Aorta (tissue), 5 donors: ENCODE measurements at places on chromosomes 6 and 20. TPM values are rescaled to one million over a fixed set of nuclear protein-coding genes. Genes with fewer than 3 reads are reported as not detected.

- no peak for DNase-seq
Measured at GRCh38 chr6:148652205-148652604, 94.6 kb upstream of the UST start.

GRCh38 chr20:12061466-12061865 lies 143.8 kb downstream of the BTBD3 start:
- DNase-seq = no peak

DNA sequence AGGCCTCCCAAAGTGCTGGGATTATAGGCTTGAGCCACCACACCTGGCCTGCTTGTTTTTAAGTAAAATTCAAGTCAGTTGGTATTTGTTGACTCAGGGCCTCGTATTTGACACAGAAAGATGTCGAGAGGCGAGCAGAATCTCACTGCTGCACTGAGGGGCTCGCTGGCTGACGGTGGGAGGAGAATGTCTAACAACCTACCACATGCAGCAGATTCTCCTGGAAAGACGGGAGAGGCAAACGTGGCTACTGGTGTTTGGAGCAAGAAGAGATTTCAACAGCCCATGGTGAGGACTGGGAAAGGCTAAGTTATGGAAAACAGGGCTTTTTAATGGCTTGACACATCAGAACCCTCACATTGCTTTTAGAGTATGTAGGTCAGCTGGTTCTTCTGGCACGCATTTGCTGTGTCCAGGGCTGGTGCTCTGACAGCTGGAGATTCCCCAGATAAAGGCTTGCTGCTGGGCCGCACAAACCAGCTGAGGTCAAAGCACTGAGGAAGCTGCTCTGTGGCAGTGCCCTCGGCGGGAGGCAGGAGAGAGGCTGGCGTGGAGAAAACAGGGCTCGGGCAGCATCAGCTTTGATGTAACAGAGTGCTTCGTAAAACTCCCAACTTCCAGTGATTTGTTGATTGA lies 84.2 kb upstream of the FRMD1 start:
- no peak for DNase-seq

DNA sequence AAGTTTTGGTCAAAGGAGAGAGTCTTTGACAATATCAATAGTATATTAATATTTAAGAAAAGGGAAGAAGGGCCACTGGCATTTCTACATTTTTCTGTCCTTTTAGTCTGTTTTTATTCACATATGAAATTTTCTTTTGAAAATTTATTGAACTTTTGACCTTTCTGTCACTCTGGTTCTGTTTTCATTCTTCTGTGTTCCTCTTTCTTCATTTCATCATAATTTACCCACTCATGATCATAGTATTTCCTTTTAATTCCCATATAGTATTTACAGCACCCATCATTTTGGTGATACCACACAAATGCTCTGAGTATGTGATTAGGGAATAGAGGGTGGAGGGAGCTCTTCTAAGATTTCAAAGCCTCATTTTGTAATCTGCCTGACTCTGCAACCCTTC lies 142.8 kb downstream of the GJA1 start:
- no peak for DNase-seq

DNA sequence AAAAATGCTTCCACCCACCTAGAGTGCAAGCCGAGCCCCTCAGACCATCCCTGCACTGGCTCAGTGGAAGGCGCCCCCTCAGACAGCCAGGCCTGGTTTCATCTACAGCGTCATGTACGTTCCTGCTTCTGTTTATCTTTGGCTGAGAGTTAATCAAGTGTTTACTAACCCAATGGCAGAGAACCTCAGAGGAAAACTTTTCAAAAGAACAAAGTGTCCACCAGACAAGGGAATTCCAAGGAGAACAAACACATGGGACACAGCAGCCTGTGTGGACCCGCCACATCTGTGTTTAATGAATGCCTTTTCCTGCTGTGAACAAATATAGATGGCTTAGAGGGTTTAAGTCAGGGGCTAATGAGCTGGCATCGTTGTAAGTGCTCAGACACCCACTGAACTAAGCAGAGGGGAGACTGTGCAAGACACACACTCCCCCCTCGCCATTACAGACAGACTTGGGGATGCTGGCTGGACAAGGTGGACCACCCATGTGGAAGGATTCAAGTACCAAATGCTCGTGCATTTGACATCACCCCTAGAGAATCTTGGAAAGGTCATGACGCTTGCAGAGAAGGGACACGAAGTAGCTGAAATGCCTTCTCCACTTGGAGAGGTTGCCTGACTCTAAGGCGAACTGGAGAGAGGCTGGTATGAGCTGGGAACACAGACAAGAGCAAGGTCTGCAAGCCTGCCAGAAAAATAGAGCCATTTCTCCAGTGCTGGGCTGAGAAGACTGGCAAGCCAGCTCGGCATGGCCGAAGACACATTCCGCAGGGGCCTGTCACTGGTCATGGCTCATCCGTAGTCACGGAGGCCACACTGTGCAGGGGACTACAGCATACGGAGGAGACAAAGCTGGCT lies 53.5 kb upstream of the NXT1 start:
- DNase-seq = no peak

DNA sequence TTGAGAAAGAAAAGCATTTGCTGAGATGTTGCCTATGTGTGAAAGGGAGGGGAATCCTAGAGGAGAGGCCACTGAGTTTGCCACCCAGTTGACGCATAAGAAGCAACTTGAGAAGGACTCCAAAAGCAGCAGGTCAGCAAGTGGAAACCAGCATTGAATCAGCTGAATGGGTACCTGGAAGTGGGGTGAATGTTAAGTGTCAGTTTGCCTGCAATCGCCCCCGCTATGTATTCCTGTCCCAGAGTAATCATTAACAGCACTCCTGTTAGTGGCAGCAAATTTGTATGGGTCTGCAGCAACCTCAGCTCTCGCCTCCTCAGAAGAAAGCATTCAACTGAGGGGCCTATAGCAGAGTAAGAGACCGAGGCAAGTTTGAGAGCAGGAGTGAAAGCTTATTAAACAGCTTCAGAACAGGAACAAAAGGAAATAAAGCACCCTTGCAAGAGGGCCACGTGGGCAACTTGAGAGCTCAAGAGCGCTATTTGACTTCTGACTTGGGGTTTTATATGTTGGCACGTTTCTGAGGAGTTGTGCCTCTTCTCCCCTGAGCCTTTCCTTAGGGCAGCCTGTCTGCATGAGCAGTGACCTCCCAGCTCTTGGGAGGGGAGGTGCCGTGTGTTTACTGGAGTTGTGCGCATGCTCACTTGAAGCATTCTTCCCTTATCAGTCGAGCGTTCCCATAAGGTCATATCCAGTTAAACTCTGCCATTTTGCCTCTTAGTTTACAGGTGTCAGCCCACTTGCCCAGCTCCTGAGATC lies 122.6 kb upstream of the PHACTR1 start:
- no peak for DNase-seq

DNA sequence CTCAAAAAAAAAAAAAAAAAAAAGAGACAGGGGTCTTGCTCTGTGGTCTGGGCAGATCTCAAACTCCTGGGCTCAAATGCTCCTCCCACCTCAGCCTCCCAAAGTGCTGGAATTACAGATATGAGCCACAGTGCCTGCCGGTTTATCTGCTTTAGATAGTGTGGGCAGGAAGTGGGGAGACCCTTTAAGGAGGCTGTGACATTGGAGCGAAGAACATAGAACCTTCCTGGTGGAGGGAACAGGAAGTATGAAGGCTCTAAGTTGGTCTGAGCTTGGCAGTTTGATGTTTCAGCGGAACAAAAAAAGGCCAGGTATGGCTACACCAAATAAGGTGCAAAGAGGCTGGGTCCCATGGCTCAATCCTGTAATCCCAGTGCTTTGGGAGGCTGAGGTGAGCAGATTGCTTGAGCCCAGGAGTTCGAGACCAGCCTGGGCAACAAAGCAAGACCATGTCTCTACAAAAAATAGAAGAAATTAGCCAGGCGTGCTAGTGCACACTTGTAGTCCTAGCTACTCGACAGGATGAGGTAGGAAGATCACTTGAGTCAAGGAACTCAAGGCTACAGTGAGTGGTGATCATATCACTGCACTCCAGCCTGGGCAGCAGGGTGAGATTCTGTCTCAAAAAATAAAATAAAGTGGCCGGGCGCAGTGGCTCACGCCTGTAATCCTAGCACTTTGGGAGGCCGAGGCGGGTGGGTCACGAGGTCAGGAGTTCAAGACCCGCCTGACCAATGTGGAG lies 8.7 kb upstream of the ZMYND8 start:
- DNase-seq = no peak

DNA sequence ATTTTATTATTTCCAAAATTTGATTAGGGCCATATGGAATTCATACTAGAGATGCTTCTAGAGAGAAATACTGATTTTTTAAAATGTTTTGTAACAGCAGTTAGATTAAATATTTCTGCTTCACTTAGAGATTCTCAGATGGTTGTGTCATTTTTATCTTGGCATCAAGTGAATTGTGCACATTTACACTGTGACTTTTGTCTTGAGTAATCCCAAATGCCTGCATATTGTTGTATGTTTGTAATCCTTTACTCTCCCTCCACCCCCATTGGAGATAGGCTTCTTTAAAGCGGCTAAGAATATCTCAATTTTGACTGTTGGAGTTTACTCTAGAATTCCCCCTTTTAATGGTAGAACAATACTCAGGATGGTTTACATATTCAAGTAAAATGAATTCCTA lies 19.0 kb downstream of the STX16 start:
- DNase-seq = no peak

- no peak for DNase-seq
Measured at GRCh38 chr6:52964318-52964717, 30.8 kb downstream of the GSTA4 start.

DNA sequence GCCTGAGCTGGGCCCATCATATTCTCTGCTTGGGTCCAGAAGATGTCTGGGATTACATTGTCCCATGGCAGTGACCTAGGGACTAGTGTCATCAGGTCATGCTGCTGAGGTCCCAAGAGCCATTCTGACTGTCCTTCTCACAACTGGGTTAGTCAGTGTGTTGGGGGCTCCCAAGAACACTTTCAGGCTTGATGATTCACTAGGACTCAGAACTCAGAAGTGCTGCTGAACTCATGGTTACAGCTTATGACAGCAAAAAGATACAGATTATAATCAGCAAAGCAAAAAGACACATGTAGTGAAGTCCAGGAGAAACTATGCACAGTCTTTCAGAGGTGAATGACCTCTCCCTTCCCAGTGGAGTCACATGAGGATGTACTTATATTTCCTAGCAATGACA lies 107.8 kb downstream of the SYNE1 start:
- no peak for DNase-seq

- no peak for DNase-seq
Measured at GRCh38 chr6:113220832-113221231, 636.3 kb upstream of the MARCKS start.

DNA sequence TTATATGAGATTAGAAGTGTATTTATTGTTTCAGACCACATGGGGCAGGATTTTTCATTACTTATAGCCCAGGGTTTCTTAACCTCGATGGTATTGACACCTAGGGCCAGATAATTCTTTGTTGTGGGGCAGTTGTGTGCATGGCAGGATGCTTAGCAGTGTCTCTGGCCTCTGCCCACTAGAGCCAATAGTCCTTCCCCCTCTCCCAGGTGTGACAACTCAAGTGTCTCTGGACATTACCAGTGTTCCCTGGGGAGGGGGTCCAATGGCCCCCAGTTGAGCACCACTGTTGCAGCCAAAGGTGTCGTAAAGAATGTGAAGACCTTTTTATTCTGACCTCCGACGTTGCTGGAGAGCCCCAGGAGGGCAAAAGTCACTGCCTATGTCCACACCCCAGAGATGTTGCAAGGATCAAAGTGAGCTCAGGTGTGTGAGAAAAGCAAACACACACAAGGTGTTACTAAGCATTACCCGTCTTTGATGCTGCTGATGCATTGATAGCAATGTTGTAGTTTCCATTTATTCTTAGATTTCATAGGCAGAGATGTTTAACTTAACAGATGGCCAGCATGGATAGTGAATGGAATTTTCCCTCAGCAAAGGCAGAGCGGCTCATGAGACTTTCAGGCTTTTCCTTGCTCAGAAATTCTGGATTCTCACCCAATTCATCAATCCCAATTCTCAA lies 22.2 kb downstream of the BANF2 start:
- DNase-seq = no peak

GRCh38 chr6:135871296-135871695 lies 19.8 kb downstream of the PDE7B start:
- no peak for DNase-seq

DNA sequence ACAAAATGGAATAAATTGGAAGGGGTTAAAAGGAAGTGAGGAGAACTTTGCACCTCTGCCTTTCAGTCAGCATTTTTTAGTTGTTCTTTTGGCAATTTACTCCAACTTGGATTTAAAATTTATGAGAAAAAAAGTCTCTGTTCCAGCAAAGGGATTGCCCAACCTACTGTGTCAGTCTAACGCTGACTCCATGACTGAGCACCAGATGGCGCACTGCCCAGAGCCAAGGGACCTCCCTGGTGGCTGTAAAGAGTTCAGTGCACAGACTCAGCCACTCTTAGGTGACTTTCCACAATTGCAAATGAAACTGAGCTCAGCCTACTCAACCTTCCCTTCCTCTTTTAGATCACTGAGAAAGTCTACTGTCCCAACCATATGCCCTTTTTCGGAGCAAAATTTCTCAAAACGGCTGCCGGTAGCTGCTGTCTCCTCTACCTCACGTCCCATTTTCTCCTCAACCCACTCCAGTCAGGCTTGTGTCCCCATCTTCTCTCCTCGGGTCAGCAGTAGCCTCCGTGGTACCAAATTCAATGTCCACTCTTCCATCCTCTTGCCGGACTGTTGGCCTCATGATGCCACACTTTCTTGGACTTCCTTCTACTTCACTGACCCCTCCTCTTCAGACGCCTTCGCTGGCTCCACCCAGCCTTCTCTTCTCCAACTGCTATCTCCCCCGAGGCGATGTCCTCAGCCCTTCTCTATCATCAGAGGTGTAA lies 38.7 kb downstream of the GSTA2 start:
- DNase-seq = peak; percentile 93

DNA sequence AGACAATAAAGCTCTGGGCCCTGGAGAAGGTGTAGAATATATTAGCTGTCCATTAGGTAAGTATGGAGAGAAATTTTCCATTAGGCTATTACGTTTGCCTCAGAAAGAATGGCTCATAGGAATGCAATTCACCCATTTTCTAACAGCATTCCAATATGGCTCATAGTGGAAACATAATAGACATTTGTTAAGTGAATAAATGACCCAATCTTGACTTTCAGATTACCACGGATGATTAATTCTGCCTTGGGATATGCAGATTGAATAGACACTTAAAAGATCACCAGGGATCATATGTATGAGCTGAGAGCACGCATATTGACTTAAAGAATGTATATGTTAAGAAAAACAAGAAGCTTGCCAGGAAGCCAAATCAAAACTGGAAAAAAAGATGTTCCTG lies 209.1 kb upstream of the CDYL start:
- no peak for DNase-seq

DNA sequence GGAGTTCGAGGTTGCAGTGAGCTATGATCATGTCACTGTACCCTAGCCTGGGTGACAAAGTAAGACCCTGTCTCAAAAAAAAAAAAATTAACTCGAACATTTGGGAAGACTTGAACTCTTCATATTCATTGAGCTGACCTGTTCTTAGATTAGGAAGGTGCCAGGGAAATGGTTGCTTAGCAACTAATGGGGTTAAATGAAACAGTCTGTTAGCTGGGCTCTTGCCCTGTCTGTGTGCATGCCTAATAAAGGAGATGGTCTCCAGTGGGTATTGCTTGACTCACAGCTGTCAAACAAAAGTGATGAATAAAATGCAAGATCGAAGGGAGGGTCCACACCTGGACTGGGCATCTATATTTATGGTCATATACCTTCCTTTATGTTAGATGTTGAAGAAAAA lies 101.8 kb downstream of the KLHL32 start:
- no peak for DNase-seq

Gene SDHAF4
- 6.7 TPM for polyA plus RNA-seq

Gene SLC17A3
- polyA plus RNA-seq = not detected

Gene DAAM2
- 27.3 TPM for polyA plus RNA-seq

Gene RIPPLY2
- not detected for polyA plus RNA-seq

Gene AHCY
- 38.1 TPM for polyA plus RNA-seq

Gene EPPIN
- polyA plus RNA-seq = not detected
